ENCODE measurements at places on chromosomes 7 and 10.

DNA sequence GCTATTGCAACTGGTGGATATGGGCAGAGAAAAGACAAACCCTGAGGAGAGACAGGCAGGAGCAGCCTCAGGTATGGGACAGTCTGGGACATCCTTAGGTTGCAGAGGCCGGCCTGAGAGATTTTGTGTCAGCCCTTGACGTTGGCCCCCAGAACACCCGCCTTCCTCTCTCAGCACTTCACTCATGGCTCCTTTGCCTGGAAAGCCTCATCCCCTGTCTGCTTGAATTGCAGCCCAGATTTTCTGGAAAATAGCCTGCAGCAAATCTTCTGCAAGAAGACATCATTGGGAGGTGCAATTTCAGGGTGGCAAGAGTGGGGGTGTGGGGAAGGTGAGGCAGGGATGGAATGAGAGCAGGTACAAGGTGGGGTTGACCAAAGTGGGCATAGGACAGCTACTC is 2.2 kb upstream of the FRMD4A start:
- no peak for DNase-seq

GRCh38 chr10:130198651-130199050 is 62.5 kb downstream of the GLRX3 start:
- no peak for DNase-seq

DNA sequence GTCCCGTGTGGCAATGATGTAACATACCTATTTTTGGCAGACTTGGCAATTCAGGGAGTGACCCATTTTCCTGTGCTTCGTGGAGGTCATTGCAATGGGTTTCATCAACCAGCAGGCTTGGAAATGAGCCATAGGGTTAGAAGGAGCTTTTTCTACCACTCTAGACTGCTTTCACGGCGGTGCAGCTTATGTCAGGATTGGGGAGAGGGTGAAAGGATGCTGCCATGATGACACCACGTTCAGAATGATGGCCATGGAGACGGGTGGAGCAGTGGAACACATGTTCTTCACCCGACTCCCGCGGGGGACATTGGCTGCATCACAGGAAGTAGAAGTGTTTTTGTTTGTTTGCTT is 220.2 kb downstream of the EMX2 start:
- no peak for DNase-seq

DNA sequence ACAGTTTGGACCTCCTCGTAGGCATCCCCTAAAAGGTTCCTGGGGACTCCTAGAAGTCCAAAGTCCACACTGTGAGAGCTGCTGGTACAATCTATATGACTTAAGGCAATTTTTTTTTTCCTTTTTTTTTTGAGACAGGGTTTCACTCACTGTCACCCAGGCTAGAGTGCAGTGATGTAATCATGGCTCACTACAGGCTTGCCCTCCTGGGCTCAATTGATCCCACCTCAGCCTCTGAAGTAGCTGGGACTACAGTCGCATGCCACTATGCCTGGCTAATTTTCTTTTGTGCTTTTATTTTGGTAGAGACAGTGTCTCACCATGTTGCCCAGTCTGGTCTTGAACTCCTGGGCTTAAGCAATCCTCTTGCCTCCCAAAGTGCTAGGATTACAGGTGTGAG is 4.6 kb upstream of the SPOCK2 start:
- no peak for DNase-seq

DNA sequence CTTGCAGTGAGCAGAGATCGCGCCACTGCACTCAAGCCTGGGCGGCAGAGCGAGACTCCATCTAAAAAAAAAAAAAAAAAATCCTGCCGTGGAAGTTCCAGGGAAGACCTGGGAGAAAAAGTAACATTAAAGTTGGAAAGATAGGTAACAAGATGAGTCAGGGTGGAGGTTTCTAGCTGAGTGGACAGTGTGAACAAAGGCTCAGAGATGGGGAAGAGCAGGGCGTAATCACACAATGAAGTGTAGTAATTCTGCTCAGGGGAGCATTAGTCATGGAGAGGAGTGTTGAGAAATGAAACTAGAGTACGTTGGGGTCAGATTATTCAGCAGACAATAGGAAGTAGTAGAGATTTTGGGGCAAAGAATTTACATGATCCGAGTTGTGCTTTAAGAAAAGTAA is 21.6 kb upstream of the WASL start:
- no peak for DNase-seq

- no peak for DNase-seq
Observed at GRCh38 chr7:51308696-51309095, 7.9 kb downstream of the COBL start.

DNA sequence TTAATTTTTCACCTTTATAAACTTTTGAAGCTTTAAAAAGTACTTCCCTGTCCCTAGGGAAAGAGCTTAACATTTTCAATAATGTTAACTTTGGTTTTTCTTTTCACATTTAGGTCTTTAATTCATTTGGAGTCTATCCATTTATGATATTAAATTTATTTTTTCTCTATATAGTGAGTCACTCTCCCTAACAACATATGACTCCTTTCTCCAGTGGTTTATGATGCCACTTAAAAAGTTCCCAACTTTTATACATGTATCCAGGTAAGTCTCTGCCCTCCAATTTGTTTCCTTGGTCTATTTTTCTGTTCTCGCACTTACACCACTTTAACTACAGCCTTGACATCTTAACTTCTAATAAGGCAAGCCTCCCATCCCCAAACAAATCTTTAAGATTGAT is 3.5 kb downstream of the CACUL1 start:
- no peak for DNase-seq

DNA sequence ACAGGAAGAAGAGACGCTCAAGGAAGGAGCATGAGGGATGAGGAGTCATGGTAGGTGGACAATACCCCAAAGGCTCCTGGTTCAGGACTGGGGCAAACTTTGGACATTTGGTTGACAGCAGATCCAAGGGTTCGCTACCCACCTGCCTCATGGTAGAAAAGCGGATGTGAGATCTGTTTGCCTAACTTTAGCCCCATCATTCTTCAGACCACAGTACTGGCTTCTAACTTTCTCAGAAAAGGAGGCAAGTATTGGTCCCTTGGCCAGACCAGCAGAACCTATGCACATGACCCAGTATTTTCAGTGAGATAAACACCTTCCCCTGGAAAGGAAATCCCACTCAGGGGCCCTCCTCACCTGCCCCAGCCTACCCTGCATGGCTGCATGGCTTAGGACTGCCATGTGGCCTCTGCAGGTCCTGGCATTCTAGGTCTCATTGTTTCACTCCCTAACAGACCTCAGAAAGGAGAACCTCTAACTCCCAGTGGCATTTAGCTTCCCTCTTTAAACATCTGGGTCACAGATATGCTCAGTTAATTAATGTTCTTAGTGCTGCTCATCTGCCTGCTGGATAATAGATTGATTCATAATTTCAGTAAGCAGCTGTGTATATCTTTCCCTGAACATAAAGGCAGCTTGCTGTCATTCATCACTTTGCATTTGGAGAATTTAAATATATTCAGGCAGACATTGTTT is 574.1 kb downstream of the GALNT17 start:
- DNase-seq = no peak

DNA sequence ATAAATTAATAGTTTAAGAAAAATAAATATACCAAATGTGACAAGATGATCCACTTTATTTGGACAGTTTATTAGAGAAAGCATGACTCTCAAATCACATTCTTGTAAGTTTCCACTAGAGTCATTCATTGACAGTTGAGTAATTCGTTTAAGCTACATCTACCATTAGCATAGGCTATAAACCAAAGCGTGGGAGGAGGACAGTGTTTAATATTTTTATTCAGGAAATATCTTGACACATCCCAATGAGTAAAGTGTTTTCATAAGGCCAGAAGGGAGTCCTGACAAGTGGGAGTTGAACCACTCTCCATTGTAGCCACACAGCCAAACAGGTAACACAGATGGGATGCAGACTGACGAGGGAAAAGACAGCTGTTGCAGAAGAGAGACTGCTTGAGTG is 386.5 kb upstream of the SEMA3D start:
- no peak for DNase-seq

- no peak for DNase-seq
Observed at GRCh38 chr10:124385627-124386185, 33.0 kb downstream of the OAT start.

DNA sequence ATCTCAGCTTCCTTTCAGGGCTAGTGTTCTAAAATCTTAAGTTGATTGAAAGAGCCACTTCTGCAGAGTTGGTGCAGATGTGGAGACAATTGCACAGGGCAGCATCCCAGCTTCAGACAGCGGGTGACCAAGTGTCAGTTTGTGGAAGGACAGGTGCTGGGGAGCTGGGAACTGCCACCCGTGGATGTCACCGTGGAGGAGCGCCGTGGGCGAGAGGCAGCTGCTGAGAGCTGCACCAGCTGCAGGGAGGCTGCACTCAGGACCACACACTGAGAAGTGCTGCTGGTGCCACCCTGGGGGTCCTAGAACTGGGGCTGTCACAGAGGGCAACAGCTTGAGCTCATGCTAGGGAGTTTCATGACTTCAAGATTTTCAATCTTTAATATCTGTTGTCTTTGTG is 543.0 kb upstream of the FZD8 start:
- no peak for DNase-seq

- DNase-seq = peak; percentile 72
Observed at GRCh38 chr7:149883452-149883861, 9.7 kb downstream of the ATP6V0E2 start.

DNA sequence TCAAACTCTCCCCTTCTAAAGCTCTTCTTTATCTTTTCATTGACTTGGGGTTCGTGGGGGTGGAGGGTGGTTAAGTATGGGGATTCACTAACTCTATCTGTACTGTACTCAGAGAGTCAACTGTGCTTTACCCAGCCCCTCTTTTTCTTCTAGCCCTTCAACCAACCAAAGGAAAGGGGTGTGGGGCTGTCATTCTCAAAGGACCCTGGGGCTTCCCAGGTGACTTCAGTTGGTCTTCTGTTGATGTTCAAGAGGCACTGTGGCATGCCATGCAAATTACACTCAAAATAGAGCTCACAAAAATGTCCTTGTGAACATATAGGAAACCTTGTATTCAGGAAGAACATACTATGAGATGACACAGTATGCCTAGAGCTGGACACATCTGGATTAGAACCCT is 16.9 kb upstream of the RHOBTB1 start:
- no peak for DNase-seq

GRCh38 chr7:826230-826917 is 5.9 kb upstream of the SUN1 start:
- DNase-seq = no peak

- peak; percentile 79 for DNase-seq
Observed at GRCh38 chr7:38374507-38374906, 101.1 kb upstream of the TARP start.

- DNase-seq = no peak
Observed at GRCh38 chr10:112953174-112954159, 3.4 kb downstream of the TCF7L2 start.

DNA sequence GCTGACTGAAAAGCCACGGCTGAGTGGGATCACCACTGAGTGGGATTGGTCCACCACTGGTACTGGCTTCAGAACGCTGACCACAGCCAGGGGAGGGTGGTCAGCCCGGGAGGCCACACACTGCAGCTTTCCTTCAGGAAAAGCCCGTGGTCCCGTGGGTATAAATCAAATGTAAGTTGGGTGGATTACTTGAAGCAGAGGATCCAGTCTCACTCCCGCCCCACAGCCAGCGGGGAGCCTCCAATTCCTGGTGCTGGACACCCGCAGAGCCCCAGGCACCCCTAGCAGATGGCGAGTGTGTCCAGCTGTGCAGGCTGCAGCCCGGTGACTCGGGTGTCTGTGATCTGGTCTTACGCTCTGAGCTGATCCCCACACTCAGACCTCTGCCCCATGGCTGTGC is 231.1 kb upstream of the ZNF32 start:
- no peak for DNase-seq

- DNase-seq = peak; percentile 62
Observed at GRCh38 chr10:12350167-12350872, 973 bp downstream of the CAMK1D start.

DNA sequence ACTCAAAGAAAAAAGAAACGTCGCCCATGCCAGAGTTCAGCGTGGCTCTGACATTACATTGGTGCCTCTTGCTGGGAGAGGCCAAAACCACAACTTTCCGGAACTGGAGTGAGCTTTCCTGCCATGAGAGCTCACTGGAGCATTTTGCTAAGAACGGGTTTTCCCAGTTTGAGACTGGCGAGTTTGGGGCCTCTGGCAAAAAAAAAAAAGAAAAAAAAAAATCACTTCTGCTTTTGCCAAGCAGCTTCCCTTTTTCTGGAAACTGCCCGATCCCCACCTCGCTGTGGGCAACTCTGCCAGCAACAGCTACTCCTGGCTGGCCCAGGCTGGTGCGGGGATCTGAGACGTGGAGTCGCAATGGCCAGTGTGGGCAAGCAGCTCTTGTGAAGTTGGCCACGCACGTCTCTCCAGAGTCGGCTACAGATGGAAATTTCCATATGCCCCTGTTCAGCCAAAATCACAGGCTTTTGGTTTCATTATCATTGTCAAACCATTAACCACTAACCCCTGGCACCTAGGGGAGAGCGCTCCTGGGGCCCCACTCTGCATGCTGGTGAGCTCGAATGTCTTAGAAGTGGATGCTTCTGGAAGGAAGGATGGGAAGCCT is 25.7 kb downstream of the PRKAG2 start:
- no peak for DNase-seq

DNA sequence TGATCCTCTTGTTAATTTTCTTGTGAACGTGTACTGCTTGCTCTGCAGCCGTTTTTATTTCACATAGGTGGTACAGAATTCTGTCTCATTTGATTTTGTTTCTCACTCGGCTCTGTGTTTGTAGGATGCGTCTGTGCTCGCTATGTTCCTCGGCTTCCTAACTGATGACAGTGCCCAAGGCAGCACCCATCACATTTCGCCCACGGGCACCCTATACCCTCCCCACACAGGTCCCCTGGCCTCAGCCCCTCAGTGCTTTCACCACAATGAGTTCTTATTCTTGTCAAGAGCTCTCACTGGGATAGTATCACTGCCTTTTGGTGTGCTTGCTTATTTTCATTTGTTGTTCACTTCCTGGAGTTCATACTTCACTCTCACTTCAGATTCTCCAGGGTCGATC is 28.1 kb downstream of the UCMA start:
- no peak for DNase-seq

DNA sequence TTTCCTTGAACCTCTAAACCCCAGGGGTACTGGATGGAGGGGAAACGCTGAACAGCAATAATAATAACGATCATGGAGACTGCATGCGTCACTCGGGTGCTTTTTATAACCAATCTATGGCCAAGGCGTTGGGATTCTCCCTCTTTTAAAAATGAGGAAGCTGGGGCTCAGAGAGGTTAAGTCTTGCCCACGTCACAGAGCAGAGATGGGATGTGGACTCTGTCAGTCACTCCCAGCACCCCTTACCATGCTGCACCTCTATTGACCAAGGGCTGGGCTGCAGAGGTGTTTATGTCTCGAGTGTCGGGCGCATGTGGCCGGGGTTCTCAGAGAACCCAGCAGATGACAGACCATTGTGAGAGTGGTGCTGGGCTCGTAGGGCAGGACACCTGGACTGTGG is 129.9 kb downstream of the CDH23 start:
- no peak for DNase-seq

DNA sequence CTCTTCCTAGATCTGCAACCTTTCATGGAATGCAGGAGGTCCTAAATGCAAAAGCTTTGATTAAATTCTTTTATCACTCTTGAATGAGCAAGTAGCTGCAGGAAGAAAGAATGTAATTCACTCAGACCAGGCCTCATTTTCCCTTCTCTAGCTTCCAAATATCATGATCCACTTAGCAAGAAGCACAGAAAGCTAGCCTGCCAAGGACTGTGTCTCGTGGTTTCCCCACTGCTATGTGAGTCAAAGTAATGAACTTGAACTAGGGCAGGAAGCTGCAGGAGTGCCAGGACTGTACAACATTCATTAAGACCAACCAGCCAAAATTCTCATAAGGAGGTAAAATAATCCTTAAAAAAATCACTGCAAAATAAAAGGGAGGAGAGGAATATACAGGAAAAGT is 379.2 kb downstream of the CALN1 start:
- DNase-seq = no peak

- no peak for DNase-seq
Observed at GRCh38 chr7:74718336-74718735, 55.5 kb upstream of the NCF1 start.

GRCh38 chr7:158613481-158613880 is 25.9 kb upstream of the PTPRN2 start:
- no peak for DNase-seq

Data from CD4-positive, alpha-beta T cell treated with Interleukin-17A for 4 hours (primary cell).